ENCODE measurements at places on chromosomes 16 and 17.

GRCh38 chr16:19282101-19282500 lies 3.4 kb upstream of the CLEC19A start:
- no peak for DNase-seq

- no peak for DNase-seq
These were observed 40.8 kb downstream of the IRX6 start for GRCh38 chr16:55364811-55365210.

- DNase-seq: no peak
These were observed 56.3 kb upstream of the HAS3 start for GRCh38 chr16:69049146-69049545.

DNA sequence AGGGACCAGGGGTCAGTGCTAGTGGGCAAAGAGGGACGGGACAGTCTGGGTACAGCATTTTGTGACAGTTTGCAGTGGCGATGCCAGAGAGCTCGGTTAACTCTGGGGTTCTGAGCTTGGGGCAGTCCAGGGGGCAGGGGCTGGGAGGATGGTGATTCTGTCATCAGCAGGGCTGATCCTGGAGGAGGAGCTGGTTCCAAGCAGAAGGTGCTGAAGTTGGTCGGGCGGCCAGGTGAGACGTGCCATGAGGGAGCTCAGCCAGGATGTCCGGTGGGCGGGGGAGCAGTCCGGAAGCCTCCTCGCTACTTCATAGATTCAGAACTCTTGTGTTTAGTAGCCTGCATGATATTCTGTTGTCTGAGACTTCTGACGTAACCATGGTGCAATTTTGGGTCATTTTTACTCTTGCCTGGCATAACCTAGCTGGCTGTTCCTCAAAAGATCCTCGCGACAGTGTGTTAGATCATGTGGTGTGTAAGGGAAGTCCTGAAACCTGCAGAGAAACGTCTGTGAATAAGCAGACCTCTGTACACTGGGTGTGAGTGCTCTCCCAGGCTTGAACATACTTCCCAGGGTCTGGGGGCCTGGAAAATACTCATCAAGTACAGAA lies 122.0 kb downstream of the CLEC16A start:
- DNase-seq: no peak

DNA sequence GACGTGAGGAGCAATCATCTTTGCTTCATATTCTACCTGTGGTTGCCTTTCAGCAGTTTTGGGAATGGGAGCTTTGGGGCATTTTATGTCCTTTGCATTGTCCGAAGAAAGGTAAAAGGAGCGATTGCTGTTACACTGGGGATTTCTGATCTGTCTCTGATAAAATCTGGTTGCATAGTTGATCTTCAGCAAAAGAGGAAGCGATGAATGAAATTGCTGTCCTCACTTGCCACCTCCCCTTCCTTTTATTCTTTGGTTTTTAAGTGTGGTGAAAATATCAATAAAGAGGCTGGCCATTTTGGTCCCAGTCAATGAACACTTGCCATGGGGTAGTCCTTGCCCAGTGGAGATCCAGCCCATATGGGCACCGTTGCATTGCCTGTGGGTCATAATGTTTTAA lies 236.8 kb downstream of the MSI2 start:
- DNase-seq: no peak

DNA sequence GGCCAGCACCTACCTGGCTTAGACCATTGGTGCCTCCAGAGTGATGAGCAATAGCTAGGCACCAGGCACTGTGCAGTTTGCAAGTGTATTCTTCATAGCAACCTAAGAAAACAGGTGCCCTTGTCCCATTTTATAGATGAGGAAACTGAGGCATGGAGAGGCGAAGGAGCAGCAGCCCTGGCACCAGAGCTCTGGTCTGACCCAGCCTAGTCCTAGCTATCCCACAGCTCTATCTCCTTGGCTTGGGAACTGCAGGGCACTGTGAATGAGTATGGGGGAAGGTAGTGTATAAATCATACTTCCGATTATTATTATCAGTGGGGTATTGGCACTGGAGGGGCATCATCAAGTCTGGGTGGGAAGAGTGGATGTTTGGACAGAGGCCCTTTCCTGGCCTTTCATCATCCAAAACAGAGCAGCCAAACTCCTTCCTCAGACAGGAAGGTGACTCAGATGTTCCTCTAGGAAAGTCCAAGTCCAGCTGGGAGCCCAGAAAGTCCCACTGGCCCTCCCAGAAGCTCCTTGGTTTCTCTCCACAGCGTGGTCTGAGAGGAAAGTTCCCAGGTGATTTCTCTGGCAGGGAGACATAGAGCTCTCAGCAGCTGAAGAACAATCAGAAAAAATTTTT lies 32.0 kb upstream of the PLLP start:
- peak; percentile 71 for DNase-seq

DNA sequence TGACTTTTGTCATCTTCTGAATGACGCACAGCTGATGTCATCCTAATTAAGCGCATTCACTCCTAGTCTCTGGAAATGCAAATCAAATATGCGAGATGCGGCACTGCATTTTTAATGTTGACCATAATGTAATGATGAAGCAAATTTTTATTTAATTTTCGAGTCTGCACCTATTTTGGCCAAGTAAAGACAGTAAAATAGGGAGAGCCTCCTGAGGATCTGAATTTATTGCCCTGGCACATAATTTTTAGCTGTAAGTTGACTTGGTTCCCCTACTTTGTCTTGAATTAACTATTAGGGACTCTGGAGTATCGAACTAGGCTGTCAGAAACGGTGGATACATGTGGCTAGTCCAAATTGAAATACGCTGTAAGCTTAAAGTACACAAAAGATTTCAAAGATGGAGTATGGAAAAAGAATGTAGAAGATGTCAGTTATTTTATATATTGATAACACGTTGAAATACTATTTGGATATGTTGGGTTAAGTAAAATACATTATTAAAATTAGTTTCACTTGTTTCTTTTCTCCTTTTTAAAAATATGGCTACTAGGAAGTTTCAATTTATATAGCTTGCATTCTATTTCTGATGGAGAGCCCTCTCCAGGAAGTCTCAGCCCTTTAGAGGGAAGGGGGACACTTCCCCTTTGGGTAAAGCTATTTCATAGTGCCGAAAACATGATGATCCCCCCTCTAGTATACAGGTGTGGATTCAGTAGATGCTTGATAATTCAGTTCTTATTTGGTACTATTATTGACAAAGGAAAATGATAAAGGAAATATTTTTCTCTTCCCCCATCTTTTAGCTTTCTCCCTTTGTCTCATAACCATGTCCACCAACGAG lies 991 bp downstream of the KPNA2 start:
- DNase-seq: no peak

DNA sequence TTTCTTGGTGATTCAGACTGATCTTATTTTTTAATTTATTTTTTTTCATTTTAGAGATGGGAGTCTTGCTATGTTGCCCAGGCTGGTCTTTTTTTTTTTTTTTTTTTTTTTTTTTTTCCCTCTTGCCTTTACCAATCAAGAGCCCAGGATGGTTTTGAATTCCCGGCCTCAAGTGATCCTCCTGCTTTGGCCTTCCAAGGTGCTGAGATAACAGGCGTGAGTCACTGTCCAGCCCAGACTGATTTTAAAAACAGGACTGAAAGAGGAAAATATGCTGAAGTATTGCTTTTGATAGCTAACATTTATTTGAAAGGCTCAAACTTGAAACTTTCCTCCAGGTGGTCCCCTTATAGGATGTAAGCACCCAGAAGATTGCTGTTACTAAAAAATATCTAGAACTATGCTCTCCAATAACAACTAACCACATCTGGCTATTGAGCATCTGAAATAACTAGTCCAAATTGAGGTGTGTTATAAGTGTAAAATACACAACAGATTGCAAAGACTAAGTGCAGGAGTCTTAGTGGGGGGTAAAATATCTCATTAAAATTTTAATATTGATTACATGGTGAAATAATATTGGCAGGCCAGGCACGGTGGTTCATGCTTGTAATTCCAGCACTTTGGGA lies 15.8 kb upstream of the BRIP1 start:
- DNase-seq: no peak

GRCh38 chr17:62750631-62751051 lies 57.5 kb downstream of the MARCHF10 start:
- peak; percentile 56 for DNase-seq

GRCh38 chr17:13302983-13303382 lies 285.2 kb upstream of the ELAC2 start:
- no peak for DNase-seq

DNA sequence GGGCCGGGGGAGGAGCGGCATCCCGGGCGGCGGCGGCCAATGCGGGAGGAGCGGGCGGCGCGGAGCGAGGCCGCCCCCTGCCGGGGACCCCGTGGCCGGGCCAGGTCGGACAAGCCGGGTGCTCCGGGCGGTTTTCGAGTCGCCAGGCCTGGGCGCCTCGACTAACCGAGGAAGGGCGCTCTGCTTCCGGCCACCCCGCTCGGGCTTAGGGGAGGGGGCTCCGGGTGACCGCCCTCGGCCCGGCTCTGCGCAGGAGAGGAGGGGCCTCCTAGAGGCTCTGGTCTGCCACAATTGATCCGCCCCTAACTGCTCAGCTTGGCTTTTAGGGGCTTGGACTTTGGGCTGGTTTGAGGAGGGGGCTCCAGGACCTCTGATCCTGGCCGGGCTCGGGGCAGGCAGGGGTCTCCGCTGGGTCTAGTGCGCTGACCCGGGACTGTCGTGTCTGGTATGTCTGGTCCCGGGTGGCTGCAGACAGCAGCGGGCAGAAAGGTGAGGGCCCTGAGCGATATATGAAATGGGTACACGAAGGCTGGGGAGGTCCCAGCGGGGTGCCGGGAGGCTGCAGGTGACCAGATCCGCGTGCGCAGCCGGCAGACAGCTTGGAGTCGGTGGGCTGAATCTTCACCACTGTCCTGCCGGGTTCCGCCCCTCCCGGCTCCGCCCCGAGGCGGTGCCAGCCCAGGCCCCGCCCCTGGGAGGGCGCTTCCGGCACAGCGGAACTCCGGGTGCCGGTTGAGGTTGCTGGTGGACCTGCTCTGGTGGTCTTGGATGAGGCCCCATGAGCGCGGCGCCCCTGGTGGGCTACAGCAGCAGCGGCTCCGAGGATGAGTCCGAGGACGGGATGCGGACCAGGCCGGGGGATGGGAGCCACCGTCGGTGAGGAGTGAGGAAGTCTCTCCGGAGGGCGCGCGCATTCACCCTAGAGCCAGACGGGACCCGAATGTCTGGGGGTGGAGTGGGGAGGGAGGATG lies at the start of gene USB1:
USB1 (plus strand) TSS at position 702 of the 971 bp plus-strand sequence; CDS start at position 779, 77 bp downstream.
- peak; percentile 95 for DNase-seq

All from islet precursor cell (in vitro differentiated cells).